Activated CD8-positive, alpha-beta memory T cell treated with anti-CD3 and anti-CD28 coated beads for 1 hour (primary cell): ENCODE measurements at places on chromosomes 12 and 14.

DNA sequence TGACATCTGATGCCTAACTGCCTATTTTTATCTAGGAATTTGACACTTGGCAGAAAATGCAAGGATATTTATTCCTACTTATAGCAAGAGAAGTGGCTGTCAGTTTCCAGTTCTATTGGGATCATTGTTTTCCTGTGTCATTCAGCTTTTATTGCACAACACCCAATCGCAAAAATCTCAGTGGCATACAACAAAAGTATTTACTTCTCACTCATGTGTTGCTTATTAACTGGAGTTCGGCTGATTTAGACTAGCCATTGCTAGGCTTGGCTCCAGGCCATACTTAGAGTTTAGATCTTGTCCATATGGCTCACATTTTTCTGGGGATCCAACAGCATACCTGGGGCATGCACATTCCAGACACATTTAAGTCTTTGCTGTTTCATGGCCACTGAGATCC lies 218.6 kb upstream of the SYT1 start:
- DNase-seq, result no peak

DNA sequence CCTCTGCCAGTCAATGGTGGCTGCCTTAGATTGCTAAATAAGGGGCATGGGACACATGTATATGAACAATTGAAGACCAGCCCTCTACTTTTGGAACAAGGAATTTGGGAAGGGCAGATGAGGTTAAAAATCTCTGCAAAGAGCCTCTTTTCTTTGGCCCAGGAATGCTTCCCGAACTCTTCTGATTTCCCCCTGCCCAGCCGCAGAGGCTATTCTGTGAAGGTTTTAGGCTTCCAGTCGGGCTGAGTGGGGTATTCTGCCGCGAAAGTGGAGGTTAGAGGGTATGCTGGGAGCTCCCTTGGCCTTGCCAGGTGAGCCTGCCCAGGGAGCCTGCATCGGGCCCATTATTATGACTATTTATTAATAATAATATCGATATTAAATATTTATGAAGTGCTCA lies 1.2 kb downstream of the POU6F1 start:
- no peak for DNase-seq

DNA sequence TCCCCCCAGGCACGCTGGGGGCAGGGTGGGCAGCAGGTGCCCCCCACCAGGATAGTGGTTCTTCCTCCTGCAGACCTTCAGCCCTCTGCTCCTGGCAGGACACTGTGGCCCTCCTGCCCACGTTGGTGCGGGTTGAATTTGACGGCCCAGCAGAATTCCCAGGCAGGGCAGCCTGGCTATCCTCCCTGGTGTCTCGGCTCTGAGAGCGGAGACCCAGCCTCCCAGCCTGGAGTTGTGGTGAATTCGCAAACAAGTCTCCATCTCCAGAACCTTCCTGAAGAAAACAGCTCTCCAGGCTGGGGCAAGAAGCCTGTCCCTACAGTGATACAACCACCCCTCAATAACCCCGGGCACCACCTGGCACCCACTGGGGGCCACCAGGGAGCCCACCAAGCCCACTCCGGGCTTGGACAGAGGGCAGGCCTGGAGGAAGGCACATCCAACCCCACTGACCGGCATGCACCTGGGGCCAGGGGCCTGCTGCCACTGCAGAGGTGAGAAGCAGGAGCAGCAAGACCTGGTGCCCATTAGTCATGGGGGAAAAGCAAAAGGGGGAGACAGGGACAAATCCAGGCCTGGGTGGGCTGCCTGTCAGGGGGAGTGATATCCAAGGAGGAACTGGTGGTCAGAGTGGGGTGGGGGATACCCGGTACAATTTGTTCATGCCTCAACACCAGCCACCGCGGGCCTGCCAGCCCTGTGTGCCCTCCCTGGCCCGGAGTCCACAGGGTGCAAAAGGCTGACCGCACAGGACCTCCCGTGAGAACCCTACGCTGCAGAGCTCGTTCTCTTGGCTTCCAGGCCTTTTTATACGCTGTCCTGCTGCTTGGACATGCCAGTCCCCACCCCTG lies 3.6 kb downstream of the ANKRD9 start:
- no peak for DNase-seq

DNA sequence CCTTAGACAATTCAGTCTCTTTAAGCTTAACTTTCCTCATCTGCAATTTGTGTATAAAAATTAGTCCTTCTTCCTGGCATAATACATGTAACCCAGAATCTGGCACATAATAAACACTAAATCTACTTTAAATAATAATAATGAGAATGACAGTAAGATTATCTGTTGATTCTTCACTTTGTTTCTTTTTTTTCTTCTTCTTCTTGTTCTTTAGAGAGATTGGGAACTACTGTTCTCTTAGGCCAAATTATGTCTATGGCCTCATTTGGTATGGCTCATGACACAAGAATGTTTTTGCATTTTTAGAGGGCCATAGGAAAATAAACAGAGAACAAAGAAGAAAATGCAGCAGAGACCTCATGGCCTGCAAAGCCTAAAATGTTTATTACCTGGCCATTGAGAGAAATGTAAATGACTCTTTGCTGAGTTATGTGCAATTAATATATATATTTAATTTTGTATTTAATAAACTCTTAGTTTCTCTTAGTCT lies 275.8 kb downstream of the SLC6A15 start:
- DNase-seq, result no peak

- DNase-seq, result no peak
Observed at GRCh38 chr12:104609445-104609844, 152.7 kb downstream of the CHST11 start.

GRCh38 chr14:50804181-50804721 lies 26.7 kb downstream of the NIN start:
- no peak for DNase-seq

DNA sequence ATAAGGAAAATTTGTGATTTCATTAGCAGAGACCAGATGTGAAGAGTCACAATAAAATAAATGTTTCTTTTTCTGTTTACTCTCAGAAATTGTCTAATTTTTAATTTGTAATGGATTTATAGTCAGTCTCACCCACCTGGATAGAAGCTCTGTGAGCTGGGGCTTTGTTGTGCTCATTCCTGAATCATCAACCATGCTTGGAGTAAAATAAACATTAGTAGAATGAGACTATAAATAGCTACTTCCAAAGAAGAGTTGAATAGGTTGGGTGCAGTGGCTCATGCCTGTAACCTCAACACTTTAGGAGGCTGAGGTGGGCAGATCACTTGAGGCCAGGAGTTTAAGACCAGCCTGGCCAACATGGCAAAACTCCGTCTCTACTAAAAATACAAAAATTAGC lies 185.3 kb upstream of the FBXO33 start:
- DNase-seq, result no peak

- no peak for DNase-seq
Observed at GRCh38 chr12:94165670-94166364, 17.4 kb downstream of the PLXNC1 start.

GRCh38 chr12:29888777-29889176 lies 105.0 kb upstream of the TMTC1 start:
- DNase-seq, result no peak

DNA sequence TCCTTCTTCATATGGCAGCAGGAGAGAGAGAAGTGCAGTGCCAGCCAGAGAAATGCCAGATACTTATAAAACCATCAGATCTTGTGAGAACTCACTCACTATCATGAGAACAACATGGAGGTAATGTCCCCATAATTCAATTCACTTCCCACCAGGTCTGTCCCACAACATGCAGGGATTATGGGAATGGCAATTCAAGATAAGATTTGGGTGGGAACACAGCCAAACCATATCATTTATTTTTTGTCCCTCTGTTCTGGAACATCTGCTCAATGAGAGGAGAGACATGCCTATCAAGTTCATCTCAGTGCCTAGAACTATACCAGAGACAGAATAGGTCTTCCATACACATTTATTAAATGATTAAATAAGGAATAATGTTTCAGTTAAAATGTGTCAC lies 543.5 kb downstream of the NRXN3 start:
- no peak for DNase-seq

DNA sequence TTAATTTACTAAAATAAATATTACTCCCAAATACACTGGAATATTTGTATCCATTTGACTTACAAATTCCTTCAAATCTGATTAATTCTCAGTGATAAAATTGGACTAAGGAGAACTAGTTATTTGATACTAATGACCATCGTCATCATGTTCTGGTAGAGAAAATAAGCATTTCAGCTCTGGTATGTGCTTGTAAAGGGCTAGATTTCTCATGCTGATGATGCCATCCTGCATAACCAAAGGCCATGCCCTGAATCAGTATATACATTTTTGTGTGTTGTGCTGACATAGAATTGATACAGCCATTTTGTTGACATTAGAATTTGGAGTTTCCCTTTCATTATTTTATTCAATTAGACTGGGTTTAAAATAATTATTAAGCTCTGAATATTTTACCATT lies 148.9 kb downstream of the PCNX1 start:
- no peak for DNase-seq
